Activated CD8-positive, alpha-beta T cell treated with anti-CD3 and anti-CD28 coated beads for 36 hours (primary cell): ENCODE measurements at places on chromosomes 2 and 18. TPM values are rescaled to one million over a fixed set of nuclear protein-coding genes. Genes with fewer than 3 reads are reported as not detected.

DSC2 gene
- total RNA-seq = not detected

RAB6C gene
- total RNA-seq = not detected

TRAPPC12 gene
- 65.3 TPM for total RNA-seq

DAW1 gene
- total RNA-seq = not detected

CCDC68 gene
- total RNA-seq = not detected

FKBP1B gene
- total RNA-seq = 1.7 TPM

CLHC1 gene
- total RNA-seq = 5.6 TPM

PCARE gene
- not detected for total RNA-seq

OTOF gene
- total RNA-seq = 0.81 TPM

CHRNG gene
- total RNA-seq = not detected

IL36RN gene
- total RNA-seq = not detected

CD8A gene
- 432 TPM for total RNA-seq

DNA sequence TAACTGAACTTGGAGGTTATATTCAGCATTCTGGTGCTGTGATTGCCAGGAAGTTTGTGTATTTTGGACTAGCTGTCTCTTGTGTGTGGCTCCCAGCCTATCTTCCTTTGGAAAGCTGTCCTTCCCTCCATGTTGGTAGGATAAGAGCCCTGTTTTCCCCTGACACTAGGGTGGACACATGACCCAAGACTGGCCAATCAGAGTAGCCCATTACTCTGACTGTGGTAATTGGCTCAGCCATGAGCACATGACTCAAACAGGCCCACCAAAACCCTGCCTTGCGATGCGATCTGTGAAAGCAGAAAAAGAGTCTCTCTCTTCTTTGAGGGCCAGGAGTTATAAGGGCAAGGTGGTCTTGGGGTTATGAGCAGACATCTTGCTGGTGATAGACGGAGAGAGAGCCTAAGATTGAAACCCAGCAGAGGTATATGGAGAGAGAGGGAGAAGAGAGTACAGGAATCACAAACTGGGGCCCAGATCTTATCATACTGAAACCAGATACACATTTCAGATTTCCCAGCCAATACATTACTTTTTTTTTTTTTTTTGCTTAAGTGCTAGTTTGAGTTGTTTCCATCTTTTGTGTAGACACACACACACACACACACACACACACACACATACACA, 45.3 kb upstream of the SERPINE2 start:
- H3K4me1 ChIP-seq = no peaks in the 10 kb centered on the region
- no peak for DNase-seq
- H3K27ac ChIP-seq = no peak overlapping the region
- no peaks in the 10 kb centered on the region for H3K36me3 ChIP-seq
- no peaks in the 10 kb centered on the region for H3K27me3 ChIP-seq

DNA sequence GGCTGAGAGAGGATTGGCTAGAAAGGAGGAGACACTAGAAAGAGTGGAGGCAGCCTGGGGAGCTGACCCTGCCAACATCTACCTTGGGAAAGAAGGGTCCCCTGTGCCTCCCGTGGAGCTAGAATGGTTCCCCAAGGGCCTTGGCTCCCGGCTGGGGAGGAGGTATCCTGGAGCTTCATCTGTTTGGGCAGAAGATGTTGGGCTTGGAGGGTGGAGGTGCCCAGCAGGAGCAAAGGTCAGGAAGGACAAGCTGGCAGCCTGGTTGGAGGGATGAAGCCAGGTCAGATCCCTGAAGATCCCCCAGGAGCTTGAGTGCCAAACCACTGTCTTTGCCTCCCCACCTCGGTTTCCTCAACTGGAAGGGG, 2.9 kb downstream of the ATP6V1B1 start:
- no peaks in the 10 kb centered on the region for H3K4me1 ChIP-seq
- no peak overlapping the region for H3K27ac ChIP-seq
- DNase-seq = no peak
- H3K4me3 ChIP-seq = no peak overlapping the region

- H3K27me3 ChIP-seq = no peaks in the 10 kb centered on the region
- H3K27ac ChIP-seq = peak overlapping the region; percentile 99
- peak overlapping the region; percentile 85 for H3K4me3 ChIP-seq
- DNase-seq = peak; percentile 40
- peaks cover 9% of the 10 kb centered on the region for H3K36me3 ChIP-seq
Measured at GRCh38 chr2:161136696-161137324, 23.4 kb upstream of the TANK start.

DNA sequence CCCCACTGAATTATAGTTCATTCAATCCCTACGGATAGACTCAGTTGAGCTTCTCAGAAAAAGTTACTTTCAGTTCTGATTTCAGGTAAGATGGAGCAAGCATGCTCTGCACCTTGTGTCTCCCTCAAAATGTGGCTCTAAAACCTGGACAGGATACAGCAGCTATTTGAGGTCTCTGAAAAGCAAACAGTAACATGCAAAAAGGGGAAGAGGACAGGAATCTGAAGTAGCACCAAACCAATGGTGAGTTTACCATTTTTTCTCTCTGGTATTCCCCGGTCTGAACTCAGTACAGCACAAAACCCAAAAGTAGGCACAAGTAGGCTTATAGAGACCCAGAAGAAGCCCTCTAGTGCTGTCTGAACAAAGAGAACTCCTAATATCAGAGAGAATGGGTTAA, 34.1 kb downstream of the LANCL1 start:
- H3K36me3 ChIP-seq = peaks cover 31% of the 10 kb centered on the region
- H3K4me3 ChIP-seq = no peak overlapping the region
- peaks cover 12% of the 10 kb centered on the region for H3K4me1 ChIP-seq

- no peak overlapping the region for H3K4me3 ChIP-seq
- H3K4me1 ChIP-seq = peaks cover 15% of the 10 kb centered on the region
- no peaks in the 10 kb centered on the region for H3K36me3 ChIP-seq
Measured at GRCh38 chr2:88095022-88095421, 27.4 kb downstream of the SMYD1 start.

- peak overlapping the region; percentile 69 for H3K4me3 ChIP-seq
- H3K4me1 ChIP-seq = peaks cover 78% of the 10 kb centered on the region
- H3K36me3 ChIP-seq = peaks cover 10% of the 10 kb centered on the region
- H3K27ac ChIP-seq = peak overlapping the region; percentile 94
- no peaks in the 10 kb centered on the region for H3K27me3 ChIP-seq
Measured at GRCh38 chr2:232320443-232320803, 58.1 kb upstream of the ALPP start.

- DNase-seq = no peak
- H3K4me1 ChIP-seq = no peaks in the 10 kb centered on the region
- H3K4me3 ChIP-seq = no peak overlapping the region
- H3K27me3 ChIP-seq = no peaks in the 10 kb centered on the region
- H3K27ac ChIP-seq = no peak overlapping the region
Measured at GRCh38 chr18:68740966-68741365, 26.1 kb upstream of the TMX3 start.

DNA sequence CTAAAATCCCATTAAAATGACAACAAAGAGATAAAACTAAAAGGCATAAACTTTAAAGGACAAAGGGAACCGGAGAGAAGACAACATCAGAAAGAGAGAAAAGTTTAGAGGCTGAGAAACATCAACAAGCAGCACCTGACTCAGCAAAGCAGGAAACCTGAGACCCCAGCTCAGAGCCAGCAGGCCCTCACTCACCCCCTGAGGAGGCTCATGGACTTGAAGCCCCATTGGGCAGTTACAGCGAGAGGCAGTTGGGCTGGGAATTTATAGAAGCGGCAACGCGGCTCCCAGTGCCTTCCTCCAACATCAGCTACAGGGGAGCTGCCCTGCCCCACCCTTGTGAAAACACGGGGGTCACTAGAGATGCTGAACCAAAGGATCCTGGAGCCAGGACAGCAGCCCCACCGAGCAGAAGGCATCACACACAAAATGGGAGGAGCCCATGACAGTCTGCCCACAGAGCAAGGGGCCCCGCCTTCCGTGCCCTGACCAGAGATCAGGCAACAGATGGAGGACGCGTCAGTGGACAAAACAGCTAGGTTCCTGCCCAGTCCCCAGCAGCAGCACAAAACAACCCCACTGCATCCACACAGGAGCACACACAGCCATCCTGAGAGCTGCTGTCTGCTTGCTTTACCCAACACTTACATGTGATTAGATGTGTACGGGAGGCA, 52.7 kb downstream of the CMPK2 start:
- H3K27ac ChIP-seq = no peak overlapping the region
- no peaks in the 10 kb centered on the region for H3K36me3 ChIP-seq
- DNase-seq = no peak

GRCh38 chr2:2805263-2805662, 474.2 kb upstream of the MYT1L start:
- H3K27me3 ChIP-seq = no peaks in the 10 kb centered on the region
- DNase-seq = no peak
- H3K4me3 ChIP-seq = no peak overlapping the region
- H3K27ac ChIP-seq = no peak overlapping the region
- H3K4me1 ChIP-seq = no peaks in the 10 kb centered on the region

GRCh38 chr2:102428573-102428972, 5.6 kb downstream of the IL18RAP start:
- no peak overlapping the region for H3K4me3 ChIP-seq
- no peak for DNase-seq
- peaks cover 59% of the 10 kb centered on the region for H3K4me1 ChIP-seq
- H3K27ac ChIP-seq = peak overlapping the region; percentile 16

DNA sequence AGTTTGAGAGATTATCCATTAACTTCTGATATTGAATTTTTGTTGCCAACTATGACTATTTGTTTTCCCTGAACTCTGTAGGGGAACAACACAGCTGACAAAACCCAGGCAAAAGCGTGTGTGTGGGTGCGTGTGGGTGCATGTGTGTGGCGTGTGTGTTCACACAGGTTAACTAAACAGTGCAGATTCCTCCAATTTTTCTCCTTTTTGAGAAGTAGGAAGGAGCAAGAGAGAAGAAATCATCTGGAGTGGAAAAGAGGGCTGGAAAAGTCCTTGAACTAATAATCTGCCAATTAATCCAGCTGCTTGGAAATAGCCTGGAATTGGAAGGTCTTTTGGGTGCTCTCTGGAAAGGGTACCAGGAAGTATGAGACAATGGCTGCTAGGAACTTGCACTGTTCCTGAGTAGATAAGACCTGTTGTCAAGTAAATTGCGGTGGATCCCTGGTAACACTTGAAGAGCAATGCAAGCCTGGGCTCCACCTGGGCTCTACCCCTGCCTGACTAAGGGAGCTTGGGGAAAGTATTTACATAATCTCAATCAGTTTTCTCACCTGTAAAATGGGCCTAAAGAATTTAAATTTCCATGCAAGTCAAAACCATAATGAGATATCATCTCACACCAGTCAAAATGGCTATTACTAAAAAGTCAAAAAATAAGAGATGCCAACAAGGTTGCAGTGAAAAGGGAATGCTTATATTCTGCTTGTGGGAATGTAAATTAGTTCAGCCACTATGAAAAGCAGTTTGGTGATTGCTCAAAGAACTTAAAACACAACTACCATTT, 40.5 kb upstream of the IL1R1 start:
- H3K4me3 ChIP-seq = no peak overlapping the region
- H3K27ac ChIP-seq = no peak overlapping the region
- no peaks in the 10 kb centered on the region for H3K36me3 ChIP-seq
- no peak for DNase-seq

DNA sequence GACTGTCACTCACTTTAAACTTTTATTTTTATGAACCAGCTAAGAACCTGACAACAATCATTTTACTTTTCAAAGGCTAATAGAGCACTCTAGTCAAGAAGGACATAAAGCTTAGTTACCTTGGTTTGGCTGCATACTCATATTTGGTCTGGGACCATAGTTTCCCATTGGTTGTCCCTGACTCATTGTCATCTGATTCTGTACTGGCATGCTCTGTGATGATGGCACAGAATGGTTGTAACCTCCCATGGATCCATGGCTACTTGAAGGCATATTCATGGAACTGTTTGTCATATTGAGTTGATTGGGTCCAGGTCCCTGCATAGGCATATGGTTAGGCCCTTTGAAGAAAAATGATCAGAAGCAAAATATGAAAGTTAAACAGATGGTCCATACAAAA, 37.9 kb downstream of the SS18 start:
- H3K36me3 ChIP-seq = peaks cover 29% of the 10 kb centered on the region
- peaks cover 14% of the 10 kb centered on the region for H3K4me1 ChIP-seq
- no peak overlapping the region for H3K4me3 ChIP-seq
- no peak for DNase-seq

- no peak overlapping the region for H3K27ac ChIP-seq
- no peaks in the 10 kb centered on the region for H3K27me3 ChIP-seq
- DNase-seq = no peak
- no peak overlapping the region for H3K4me3 ChIP-seq
- H3K36me3 ChIP-seq = peaks cover 7% of the 10 kb centered on the region
- peaks cover 9% of the 10 kb centered on the region for H3K4me1 ChIP-seq
Measured at GRCh38 chr2:215961981-215962380, 51.4 kb downstream of the MREG start.

DNA sequence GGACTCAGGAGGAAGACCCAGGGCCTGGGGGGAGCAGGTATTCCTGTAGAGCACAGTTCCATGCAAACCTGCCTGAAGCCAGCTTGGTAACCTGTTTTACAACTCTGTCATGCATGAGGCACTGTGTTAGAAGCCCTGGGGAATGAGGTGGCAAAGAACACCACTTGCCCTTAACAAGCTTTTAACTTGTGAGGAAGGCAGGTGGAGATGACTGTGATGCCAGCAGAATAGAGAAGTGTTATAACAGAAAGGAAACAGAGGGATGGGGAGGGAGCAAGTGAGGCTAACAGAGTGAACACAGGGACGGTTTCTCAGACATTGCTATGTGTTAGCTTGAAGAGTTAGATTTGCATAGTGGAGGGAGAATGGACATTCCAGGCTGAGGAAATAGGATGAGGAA, 11.5 kb upstream of the IL1A start:
- no peak overlapping the region for H3K27ac ChIP-seq
- H3K4me1 ChIP-seq = peaks cover 18% of the 10 kb centered on the region
- no peak overlapping the region for H3K4me3 ChIP-seq
- DNase-seq = no peak

GRCh38 chr2:60567919-60568768, 14.7 kb upstream of the BCL11A start:
- no peak overlapping the region for H3K27ac ChIP-seq
- H3K4me3 ChIP-seq = no peak overlapping the region
- H3K36me3 ChIP-seq = no peaks in the 10 kb centered on the region
- H3K4me1 ChIP-seq = peaks cover 2% of the 10 kb centered on the region

- no peak overlapping the region for H3K27ac ChIP-seq
- no peaks in the 10 kb centered on the region for H3K4me1 ChIP-seq
- no peak overlapping the region for H3K4me3 ChIP-seq
- H3K36me3 ChIP-seq = no peaks in the 10 kb centered on the region
- no peaks in the 10 kb centered on the region for H3K27me3 ChIP-seq
Measured at GRCh38 chr18:61209801-61210200, 123.4 kb upstream of the CDH20 start.

- H3K4me3 ChIP-seq = no peak overlapping the region
- no peaks in the 10 kb centered on the region for H3K36me3 ChIP-seq
- no peak for DNase-seq
- H3K27ac ChIP-seq = no peak overlapping the region
- H3K4me1 ChIP-seq = no peaks in the 10 kb centered on the region
Measured at GRCh38 chr2:156156580-156156979, 175.9 kb downstream of the NR4A2 start.

- DNase-seq = no peak
- no peaks in the 10 kb centered on the region for H3K36me3 ChIP-seq
- peaks cover 51% of the 10 kb centered on the region for H3K27me3 ChIP-seq
- H3K27ac ChIP-seq = no peak overlapping the region
- peaks cover 8% of the 10 kb centered on the region for H3K4me1 ChIP-seq
Measured at GRCh38 chr18:5891184-5891853, 4.0 kb downstream of the TMEM200C start.

GRCh38 chr18:24386681-24387080, 10.9 kb downstream of the OSBPL1A start:
- no peaks in the 10 kb centered on the region for H3K36me3 ChIP-seq
- H3K27ac ChIP-seq = no peak overlapping the region
- H3K4me3 ChIP-seq = no peak overlapping the region
- H3K27me3 ChIP-seq = peaks cover 2% of the 10 kb centered on the region
- DNase-seq = no peak
